ENCODE measurements at places on chromosomes 6 and 20.

- H3K27ac ChIP-seq: no peak overlapping the region
- peaks cover 5% of the 10 kb centered on the region for H3K4me1 ChIP-seq
- peak; percentile 61 for DNase-seq
- peak overlapping the region; percentile 7 for H3K4me3 ChIP-seq
- peaks cover 11% of the 10 kb centered on the region for H3K36me3 ChIP-seq
Observed at GRCh38 chr6:16514249-16514648, 247.0 kb downstream of the ATXN1 start.

DNA sequence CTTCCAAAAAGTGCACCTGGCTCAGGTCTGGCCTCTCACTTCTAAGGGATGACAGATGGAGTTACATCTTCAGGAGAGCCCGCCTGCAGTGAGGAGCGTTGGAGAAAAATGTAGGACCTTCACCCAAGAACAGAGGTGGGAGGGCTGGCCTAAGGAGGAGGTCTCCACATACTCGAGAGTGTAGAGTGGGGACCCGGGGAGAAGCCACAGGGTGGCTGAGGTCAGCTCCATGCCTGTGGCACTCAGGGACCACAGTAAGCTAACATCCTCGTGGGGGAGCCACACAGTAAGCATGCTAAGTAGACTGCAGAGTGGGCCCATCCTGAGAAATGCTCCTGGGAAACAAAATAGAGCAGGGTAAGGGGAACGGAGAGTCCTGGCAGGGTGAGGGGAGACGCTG, 24.0 kb downstream of the AAR2 start:
- H3K36me3 ChIP-seq: no peaks in the 10 kb centered on the region
- H3K27me3 ChIP-seq: no peaks in the 10 kb centered on the region
- no peak overlapping the region for H3K4me3 ChIP-seq
- no peak for DNase-seq

GRCh38 chr20:61210862-61211261, 41.2 kb upstream of the CDH4 start:
- no peak overlapping the region for H3K27ac ChIP-seq
- H3K4me3 ChIP-seq: no peak overlapping the region
- no peak for DNase-seq
- H3K36me3 ChIP-seq: no peaks in the 10 kb centered on the region
- no peaks in the 10 kb centered on the region for H3K4me1 ChIP-seq

DNA sequence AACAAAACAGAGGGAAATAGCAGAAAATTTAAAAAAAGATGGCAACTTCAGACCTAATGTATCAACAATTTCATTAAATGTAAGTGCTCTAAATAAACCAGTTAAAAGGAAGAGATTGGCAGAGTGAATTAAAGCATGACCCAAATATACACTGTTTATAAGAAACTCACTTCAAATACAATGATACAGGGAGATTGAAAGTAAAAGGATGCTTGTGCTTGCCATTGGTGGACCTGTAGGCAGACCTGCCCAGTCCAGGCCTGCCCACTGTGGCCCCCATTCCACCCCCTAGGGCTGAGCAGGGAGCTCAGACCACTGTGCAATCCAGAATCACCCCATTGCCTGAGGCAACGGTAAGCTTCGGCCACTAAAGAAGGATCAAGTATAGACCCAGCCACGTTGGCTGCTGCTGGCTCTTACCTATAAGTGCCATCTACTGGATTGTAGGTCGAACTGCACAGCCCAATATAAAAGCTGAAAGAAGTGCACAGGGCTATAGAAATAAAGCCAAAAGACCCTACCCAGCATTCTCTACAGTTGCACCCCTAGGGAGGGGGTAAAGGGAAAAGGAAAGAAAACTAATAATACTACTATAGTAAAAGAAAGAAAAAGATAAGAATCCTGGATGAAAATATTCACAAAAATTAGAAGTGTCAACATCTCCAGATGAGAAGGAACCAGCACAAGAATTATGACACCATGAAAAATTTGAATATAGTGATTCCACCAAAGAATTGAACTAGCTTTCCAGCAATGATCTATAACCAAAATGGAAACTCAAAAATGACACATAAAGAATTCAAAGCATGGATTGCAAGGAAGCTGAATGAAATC, 36.1 kb downstream of the PSMB1 start:
- no peaks in the 10 kb centered on the region for H3K27me3 ChIP-seq
- no peaks in the 10 kb centered on the region for H3K4me1 ChIP-seq
- H3K27ac ChIP-seq: no peak overlapping the region

GRCh38 chr6:85329196-85329595, 120.7 kb upstream of the NT5E start:
- H3K27ac ChIP-seq: no peak overlapping the region
- no peaks in the 10 kb centered on the region for H3K27me3 ChIP-seq
- H3K4me1 ChIP-seq: no peaks in the 10 kb centered on the region
- DNase-seq: no peak

GRCh38 chr20:7038029-7038428, 270.5 kb downstream of the BMP2 start:
- no peaks in the 10 kb centered on the region for H3K4me1 ChIP-seq
- no peaks in the 10 kb centered on the region for H3K36me3 ChIP-seq

GRCh38 chr6:170080828-170081371, 210.0 kb downstream of the DLL1 start:
- no peaks in the 10 kb centered on the region for H3K4me1 ChIP-seq
- H3K36me3 ChIP-seq: no peaks in the 10 kb centered on the region
- peak; percentile 43 for DNase-seq
- no peaks in the 10 kb centered on the region for H3K27me3 ChIP-seq

DNA sequence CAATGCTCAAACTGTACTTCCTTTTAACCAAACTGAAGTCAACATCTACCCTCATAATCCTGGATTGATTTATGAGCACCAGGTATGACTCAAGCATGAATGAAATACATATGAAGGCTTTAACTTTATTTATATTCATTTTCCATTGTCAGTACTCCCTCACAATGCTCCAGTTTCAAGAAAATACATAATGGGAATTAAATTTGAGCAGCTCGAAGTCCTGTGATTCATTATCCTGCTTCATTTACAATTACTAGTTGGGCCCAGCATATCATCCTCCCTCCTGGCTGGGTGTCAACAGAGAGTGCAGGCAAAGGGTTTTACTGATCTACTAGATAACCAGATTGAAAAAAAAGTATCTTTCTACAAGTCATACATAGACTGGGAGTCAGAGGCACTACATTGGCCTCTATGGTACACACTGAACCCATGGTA, 10.1 kb downstream of the SAMHD1 start:
- no peaks in the 10 kb centered on the region for H3K4me1 ChIP-seq
- no peak overlapping the region for H3K4me3 ChIP-seq
- DNase-seq: no peak
- no peaks in the 10 kb centered on the region for H3K27me3 ChIP-seq
- no peaks in the 10 kb centered on the region for H3K36me3 ChIP-seq
- no peak overlapping the region for H3K27ac ChIP-seq

GRCh38 chr20:57897891-57898290, 188.1 kb upstream of the PMEPA1 start:
- H3K27ac ChIP-seq: no peak overlapping the region
- no peak for DNase-seq
- H3K27me3 ChIP-seq: no peaks in the 10 kb centered on the region
- peaks cover 15% of the 10 kb centered on the region for H3K4me1 ChIP-seq
